Large intestine (tissue), 12 donors: ENCODE measurements at places on chromosomes 2 and 18. TPM values are rescaled to one million over a fixed set of nuclear protein-coding genes. Genes with fewer than 3 reads are reported as not detected.

The RAB6D gene
- polyA plus RNA-seq: 0.46 TPM

The ZAP70 gene
- polyA plus RNA-seq: 5.1 TPM

The SLC19A3 gene
- 80.8 TPM for polyA plus RNA-seq

The SLC40A1 gene
- polyA plus RNA-seq: 304 TPM

The ANKRD44 gene
- 8.4 TPM for polyA plus RNA-seq

GRCh38 chr2:235638541-235639427 lies 144.9 kb downstream of the AGAP1 start:
- no peak for DNase-seq

DNA sequence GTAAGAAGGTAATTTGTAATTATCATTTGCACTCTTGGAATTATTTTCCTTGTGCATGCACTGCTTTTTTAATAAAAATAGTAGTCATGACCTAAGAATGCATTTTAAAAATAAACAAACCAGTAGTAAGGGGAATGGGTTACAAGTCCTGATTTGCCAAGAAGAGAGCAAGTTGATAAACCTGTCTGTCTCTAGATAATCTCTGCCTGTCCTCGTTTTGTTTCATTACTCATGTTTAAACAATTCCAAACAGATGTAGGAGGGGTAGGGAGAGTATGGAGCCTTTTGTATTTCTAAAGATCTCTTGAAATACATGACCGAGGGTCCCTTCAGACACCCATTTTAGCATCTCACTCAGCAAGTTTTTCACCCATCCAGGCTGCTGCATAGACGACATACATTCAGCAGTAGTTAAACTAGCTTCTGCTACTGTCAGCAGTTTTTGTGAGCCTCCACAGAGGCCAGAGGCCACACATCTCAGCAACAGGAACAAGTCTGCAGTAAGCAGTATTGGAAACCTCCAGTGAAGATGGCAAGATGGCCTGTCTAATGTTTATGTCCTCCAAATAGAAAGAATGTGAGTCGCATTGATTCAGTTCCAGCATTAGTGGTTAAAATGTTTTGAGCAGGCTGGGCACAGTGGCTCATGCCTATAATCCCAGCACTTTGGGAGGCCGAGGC lies 2.3 kb upstream of the EXOC6B start:
- no peak for DNase-seq

DNA sequence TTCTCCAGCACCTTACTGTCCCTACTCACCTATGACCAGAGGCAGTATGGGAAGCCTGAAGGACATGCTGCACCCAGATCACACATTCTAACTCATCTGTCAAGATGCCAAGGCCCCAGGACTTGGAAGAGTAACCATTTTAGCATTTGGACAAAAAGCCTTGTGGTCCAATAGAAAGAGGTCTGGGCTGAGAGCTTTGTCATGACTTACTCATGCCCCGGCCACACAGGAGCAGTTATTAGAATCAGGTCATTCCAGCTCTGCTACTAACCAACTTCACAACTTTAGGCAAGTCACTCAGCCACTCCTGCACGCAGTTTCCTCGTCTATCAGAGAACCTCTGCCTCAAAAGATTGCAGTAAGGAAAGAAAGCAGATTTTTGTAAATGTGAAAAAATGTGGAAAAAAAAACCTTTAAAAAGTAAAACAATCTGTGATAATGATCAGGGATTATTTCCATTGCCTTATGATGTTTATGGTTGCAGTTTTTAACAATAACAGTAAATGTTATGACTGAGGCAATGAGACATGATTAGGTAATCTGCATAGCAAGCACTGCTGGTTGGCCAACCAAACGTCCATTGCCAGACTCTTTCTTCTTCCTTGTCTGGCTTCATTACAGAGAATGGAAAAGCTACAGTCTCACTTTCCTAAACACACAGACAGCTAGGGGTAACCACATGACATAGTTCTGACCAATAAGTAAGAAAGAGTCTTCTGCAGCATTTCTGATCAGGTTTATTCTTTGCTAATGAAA lies 255.4 kb upstream of the CHAC2 start:
- no peak for DNase-seq

DNA sequence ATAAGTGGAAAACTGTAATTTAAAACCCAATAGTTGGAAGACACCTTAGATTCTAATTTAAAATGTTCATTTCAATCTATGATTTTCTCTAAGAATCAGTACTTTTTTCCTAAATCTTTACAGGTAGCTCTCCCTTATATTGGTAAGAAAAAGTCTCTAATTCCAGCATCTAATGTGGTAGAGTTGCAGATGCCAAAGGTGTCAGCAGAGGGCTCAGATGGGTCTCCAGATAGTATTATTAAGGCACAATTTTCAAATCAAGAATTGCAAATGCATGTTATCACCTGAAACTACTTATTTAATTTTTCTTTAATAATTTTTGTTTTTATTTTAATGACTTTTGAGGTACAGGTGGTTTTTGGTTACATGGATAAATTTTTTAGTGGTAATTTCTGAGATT lies 25.5 kb upstream of the ITGA4 start:
- DNase-seq: no peak

DNA sequence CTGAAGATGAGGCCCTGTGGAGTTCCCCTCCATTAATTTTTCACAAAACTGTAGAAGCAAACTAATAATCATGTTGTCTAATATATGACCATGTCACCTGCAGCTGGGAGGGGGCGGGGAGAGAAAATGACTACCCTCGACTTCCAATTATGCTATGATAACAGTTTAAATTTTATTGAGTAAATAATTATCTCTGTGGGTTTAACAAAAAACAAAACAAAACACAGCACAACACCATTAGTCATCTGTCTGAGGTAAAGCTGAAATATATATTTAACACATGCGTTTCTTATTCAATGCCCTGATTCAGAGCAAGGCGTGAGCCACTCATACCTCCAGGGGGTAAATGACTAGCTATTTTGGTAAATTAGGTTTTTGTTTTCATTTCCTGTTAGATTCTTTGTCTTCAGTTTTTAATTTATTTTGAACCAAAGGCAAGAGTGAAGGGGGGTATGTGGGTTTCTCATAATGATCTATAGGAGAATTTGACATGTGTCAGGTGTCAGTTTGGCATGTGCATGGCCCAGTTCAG lies 77.4 kb upstream of the ZCCHC2 start:
- DNase-seq: no peak

- DNase-seq: no peak
These were observed 65.4 kb downstream of the AAK1 start for GRCh38 chr2:69578198-69578540.

DNA sequence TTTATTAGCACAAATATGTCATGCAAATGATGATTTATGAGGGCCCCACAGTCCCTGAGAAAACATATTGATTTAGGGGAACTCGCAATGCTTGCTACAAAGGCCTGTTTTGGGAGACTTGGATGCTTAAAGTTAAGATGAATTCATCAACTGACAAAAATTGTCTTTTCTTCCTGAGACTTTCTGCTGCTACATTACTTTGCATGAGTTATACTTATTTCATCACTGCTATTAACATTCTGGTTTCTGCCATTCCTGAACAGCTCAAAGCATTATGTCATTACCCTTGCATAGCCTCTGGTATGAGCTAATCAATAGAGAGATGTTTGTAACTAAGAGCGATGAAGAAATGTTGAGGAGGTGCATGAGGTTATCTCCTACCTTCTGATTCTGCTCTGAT lies 74.4 kb downstream of the SOX11 start:
- no peak for DNase-seq

GRCh38 chr2:101433465-101433864 lies 41.4 kb downstream of the RFX8 start:
- no peak for DNase-seq

DNA sequence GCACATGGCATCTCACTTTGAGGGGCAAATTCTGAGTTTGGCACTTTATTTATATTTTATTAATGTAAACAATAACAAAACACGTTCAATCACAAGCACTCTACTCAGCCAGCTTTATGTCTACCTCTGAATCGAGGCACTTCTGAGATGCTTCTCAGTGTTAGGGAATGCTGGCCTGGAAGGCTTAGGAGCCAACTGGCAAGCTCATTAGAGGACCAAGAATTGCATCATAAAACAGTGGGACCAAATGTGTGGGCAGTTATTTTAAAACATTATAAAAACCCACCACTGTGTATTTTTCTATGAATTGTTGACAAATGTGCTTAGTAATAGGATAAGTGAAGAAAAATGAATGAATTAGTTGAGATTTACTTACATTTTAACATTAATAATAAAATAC lies 46.8 kb upstream of the SMIM21 start:
- DNase-seq: no peak

GRCh38 chr2:128545829-128546228 lies 227.2 kb upstream of the HS6ST1 start:
- no peak for DNase-seq

DNA sequence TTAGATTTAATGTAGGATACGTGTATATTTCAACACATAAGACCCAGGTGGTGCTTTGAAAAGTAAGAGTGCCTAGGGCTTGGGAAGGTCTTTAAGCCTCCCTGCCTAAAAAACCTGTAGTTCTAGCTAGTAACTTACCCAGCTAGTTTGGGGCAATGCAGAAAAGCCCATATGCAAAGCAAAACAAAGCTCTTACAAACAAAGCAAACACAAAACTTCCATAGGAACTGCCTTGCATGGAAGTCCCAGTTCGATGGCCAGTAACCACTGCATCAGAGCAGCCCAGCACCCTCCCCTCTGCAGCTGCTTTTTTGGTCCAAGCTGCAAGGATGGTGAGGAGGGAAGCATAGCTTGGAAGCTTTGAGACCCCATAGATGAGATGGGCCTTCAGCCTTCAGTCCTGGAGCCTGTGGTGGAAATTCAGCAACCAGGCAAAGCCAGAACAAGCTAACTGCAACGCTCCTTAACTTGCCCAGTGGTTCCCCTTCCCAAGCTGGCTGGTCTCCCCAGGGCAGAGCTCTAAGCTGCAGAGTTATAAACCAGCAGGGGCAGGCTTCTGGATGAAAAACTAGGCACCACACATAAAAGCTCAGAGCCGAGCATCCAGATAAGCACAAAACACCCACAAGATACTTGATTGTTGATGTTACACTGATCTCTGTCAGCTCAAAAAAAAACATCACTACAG lies 16.2 kb downstream of the C2orf76 start:
- no peak for DNase-seq

GRCh38 chr2:119644186-119644585 lies 34.8 kb upstream of the TMEM177 start:
- no peak for DNase-seq

DNA sequence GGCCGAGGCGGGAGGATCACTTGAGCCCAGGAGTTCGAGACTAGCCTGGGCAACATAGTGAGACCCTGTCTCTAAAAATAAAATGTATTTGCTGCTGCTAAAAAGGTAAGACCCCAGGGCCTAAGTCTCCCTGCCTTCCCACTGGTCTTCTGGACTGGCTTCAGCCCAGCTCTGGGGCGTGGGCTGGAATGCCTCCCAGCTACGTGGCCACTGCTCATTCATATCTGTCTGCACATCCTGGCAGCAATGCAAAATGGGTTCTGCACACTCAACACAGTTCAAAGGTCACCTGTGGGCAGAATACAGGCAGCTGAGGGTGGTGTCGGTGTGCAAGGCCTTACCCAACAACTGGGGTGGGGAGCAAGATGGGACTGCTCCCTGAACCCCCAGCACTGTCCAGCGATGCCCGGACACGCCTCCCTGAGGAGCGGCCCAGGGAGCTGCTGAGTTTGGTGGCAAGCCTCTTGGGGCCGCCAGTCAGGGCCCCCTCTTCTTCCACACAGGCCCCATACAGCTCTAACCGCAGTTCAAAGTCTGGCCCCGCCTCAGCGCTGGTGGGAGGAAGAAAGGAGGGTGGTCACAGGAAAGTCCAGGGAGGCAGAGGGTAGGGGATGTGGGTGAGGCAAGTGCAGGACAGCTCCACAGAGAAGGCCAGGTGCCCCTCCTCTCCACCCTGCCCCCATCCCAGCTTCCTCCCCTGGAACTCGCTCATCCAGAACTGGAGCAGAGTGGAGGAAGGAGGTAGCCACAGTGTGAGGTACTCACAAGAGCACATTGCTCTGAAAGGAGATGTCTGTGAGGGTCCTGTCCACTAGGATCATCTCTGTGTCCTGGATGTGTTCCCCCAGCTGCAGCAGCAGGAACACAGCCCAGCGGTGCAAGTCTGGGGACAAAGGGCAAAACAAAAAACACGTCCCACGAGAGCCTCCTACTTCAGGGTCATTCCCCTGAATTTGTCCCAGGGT lies 8.2 kb downstream of the WDR54 start:
- peak; percentile 89 for DNase-seq
